ENCODE measurements at places on chromosomes 3 and 15.
A peak's percentile ranks its signal among the peaks of the same experiment; 100 is the strongest.

DNA sequence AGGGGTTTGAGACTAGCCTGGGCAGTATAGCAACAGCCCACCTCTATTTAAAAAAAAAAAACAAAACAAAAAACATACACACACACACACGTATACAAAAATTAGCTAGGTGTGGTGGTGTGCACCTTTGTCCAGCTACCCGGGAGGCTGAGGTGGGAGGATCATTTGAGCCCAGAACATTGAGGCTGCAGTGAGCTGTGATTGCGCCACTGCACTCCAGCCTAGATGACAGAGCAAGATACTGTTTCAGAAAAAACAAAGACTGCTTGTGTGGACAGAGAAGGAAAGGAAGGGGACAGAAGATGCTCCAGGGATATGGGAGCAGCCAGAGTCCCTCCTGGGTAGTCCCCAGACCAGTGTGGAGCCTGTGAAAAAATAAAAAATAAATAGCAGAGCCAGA is 12.9 kb downstream of the TYRO3 start:
- no peak for DNase-seq

- DNase-seq: no peak
Observed at GRCh38 chr3:57052662-57053061, 7.8 kb upstream of the SPATA12 start.

DNA sequence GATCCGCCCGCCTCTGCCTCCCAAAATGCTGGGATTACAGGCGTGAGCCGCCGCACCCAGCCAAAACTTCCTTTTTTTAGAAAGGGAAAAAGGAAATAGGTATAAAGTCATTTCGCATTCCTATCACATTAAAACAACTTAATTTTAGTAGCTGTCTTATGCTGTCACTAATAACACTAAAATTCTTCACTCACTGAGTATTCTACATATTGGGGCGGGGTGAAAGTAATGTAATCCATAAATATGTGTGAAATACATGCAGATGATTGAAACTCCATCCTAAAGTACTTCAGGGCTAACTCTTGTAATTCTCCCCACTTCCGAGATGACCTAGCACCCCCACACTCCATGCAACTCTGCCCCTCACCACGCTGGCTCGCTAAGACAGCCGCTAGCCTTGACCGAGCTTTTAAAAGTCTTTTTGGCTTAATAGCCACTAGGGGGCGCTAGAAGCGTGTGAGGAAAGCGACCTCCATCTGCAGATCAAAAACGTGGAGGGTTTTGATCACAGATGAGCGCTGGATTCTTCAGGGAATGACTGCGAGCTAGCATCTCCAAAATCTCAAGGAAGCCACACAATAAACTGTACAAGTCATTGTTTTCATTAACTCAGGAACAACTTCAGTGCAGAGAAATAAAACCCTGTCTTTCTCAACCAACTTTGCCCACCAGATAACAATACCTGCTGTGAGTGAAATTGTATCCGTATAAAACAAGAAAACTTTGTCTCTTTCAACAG is 129.3 kb upstream of the IGF1R start:
- DNase-seq: peak; percentile 19

- DNase-seq: no peak
Observed at GRCh38 chr3:19506171-19506570, 357.9 kb downstream of the KCNH8 start.

DNA sequence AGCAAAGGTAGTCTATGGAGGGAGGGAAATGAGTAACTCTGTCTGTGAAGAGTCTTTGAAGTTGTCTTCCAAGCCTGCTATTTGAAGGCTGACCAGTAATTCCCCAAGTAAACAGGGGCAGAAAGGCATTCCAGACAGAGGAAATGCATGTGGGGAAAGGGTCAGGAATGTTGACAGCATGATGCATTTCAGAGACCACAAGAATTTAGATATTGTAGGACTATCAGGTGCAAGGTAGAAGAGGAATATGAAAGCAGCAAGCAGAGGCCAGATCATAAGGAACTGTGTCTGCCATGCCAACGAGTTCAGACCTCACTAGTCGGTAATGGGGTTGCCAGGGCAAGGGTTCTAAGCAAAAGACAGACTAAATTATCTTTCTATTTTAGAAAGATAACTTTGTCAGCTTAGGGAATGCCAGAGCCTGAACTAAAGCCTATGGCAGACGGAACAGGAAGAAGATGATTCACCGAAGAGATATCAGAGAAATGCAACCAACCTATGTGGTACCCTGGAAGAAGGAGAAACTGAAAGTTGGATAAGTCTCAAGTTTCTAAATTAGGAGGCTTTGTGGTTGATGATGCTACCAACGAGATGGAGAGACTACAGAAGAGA is 327.0 kb upstream of the RORA start:
- no peak for DNase-seq

DNA sequence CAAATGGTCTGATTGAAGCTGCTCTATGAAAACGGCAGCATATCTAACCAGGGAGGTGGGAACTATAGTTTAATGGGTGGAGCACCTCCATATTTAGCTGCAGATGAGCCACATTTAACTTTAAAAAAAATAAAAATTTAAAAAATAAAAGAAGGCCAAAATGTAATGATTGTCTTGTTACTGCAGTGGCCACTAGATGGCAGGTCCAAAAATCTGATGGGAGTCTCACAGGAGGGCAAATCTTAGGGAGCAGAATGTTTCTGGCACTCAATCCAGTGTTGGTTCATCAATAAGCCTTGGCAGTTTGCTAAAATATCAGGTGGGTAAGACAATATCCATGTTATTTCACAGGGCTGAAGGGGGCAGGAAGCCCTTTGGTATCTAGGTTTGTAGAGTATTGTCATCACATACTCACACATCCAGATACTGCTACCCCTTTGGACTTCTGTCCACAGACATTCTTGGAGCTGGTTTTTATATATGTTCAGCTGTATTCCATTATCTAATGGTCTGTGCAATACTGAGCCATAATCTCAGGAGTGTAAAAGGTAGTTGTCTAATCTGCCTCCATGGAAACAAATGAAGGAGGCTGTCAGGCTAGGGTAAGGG is 233.3 kb downstream of the TIGIT start:
- DNase-seq: no peak

GRCh38 chr15:31396881-31397560 is 70.4 kb downstream of the KLF13 start:
- no peak for DNase-seq
